Skin of body (tissue), 3 donors: ENCODE measurements at places on chromosomes 6 and 20.
A peak's percentile ranks its signal among the peaks of the same experiment; 100 is the strongest.

DNA sequence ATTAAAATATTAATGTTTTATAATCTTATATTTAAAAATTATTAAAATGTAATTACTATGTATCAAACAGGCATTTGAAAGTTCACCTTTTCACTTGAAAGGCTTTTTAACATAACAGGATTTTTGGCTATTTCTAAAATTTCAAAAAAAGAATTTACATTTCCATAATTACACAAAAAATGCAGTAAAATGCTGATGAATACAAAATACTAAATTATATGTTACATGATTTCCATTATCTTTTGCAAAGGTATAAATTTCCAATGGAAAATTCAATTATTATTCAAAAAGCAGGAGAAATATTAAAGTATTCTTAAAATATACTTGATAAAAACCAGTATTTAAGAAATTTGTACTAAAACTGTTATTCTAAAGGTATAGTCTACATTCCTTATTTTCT is 66.1 kb downstream of the PHIP start:
- DNase-seq: no peak

DNA sequence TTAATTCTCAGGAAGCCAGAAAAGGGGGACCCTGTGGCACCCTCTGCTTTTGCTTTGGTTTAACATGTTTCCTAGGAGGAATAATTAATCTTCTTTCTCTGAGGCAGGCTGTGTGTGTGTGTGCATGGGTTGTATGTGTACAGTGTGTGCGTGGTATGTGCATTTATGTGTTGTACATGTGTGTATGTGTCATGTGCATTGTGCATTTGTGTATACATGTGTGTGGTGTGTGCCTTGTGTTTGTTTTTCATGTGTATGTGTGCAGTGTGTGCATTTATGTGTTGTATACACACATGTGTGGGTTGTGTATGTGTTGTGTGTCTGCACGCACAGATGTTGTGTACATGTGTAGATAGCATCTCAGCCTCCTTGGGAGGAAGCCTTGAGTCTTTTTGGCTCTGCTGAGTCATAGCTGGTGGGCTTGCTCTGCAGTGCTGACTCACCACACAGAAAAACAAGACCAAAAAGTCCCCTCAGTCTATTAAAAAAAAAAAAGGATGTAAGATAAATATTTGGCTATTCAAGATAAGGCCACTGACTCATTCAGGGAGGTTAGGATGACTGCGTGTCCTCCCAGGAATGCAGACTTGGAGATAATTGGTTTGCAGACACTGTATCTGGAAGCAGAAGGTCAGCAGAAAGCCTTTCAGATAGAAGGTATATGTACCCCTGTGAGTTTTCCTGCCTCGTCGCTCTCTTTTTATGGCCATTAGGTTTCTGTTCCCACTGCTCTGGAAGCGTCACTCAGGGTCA is 58.6 kb downstream of the SYNJ2 start:
- no peak for DNase-seq

DNA sequence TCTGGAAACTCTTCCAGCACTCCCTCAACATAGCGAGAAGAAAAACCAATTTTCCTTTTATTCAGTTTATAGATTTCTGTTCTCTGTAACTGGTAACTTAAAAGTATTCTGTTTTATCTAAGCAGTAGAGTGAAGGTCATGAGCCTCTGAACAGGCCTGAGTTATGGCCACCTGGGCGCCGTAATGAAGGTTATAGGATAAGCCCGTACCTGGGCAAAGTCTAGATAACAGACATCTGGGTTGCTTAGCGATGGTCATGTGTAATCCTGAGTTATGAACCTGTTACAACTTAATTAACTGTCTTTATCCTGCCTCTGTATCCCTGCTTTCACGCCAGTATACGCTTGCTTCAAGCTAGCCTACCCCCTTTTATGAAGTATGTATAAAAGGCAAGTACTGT is 13.0 kb upstream of the FAM217A start:
- no peak for DNase-seq

GRCh38 chr20:44746367-44747165 is 901 bp downstream of the KCNK15 start:
- DNase-seq: no peak

GRCh38 chr6:131001111-131001736 is 61.8 kb downstream of the EPB41L2 start:
- peak; percentile 42 for DNase-seq

DNA sequence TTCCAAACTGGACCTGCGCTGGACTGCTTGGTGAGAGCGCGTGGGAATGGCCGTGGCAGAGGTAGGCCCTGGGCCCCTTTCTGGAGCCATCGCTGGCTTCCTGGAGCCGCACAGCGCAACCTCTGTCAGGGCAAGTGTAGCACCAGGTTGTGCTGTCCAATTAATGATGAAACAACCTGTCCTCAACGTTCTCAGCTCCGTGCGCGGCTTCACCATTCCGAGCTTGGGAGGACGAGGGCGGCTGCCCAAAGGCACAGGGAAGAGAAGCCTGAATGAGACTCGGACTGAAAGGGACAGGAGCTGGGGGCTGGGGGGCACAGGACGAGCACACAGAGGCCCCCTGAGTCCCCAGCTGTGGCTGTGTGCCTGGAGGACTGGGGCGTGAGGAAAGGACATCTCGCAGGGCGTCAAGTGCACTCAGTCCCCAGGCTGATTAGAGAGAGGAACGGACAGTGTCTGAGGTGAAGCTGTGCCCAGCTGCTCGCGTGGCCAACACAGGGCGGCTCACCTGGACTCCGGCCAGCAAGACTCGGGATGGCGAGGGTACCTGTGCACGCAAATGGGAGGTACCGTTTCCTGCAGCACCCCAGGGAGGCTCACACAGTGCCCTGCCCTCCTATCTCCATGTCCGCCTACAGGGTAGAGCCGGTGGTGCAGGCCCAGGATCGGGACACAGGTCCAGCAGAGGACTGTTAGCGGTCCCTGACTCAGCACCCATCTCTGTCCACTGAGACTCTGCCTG is 403.3 kb downstream of the TAF4 start:
- no peak for DNase-seq

GRCh38 chr6:74807674-74808073 is 398.2 kb downstream of the COL12A1 start:
- no peak for DNase-seq

DNA sequence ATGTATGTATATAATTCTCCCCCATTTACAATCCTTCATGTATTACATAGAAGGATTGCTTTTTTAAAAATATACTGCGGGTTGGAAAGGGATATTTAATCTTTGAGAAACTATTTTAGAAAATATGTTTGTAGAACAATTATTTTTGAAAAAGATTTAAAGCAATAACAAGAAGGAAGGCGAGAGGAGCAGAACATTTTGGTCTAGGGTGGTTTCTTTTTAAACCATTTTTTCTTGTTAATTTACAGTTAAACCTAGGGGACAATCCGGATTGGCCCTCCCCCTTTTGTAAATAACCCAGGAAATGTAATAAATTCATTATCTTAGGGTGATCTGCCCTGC is 3.6 kb downstream of the FOXC1 start:
- no peak for DNase-seq

DNA sequence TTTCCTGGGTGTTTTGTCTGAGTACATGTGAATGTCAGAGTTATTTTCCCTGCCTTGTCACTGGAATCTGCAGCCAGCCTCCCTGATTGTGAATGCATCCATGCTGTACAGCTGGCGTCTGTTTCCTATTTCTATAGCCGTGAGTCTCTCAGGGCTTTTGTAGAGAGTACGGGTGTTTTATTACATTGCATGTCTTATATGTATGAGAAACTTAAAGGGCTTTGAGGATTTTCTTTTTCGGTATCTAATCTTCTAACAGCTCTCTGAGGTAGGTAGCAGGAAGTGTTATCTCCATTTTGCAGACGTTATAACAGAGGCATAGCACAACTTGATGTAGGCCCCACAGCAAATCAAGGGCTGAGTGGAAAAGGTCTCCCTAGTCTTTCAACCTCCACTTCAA is 272.9 kb downstream of the PRL start:
- peak; percentile 48 for DNase-seq

DNA sequence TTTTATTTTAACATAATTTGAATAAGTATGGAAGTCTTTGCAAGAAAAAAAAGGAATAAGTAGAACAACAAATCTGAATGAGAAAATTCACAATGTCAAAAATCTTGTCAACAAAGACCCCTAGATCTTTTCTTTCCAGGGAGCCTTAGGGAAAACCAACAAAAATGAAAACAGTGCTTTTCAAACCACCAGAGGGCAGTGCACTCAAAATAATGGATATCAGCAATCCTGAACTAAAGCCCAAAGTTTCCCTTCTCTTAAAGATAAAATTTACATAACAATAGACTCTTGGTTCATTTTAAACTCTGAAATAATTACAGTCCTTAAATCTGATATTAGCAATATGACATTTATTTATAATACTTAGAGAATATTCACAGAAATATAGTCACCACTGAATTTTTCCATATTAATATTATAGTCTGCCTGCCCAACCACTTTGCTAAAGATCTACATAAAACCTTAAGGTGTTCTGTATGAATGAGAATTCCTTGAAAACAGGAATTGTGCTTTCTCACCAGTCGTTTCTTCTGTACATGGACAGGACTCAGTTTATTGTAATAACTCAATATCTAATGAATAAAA is 105.3 kb upstream of the BMP5 start:
- DNase-seq: no peak

DNA sequence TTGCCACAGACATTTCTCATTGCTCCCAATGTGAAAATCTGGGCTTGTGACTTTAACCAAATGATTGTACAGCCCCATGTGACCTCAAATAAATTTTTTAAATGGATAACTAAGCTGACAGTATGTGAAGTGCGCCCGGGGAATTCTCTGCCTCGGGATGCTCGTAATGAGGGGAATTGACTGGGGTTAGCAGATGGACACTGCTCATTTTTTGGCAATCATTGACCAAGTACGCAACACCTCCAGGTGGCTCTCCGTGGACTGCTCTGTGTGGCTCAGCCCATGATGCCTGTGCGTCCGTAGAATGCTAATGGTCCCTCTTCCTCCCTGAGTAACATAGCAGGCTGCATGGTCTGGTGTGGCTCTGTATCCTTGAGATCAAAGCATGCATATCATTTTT is 42.4 kb downstream of the FARS2 start:
- DNase-seq: no peak

- DNase-seq: no peak
These were observed 10.1 kb downstream of the FLOT1 start for GRCh38 chr6:30732237-30732943.

GRCh38 chr20:38290829-38291814 is 12.8 kb upstream of the BPI start:
- no peak for DNase-seq

GRCh38 chr20:57386762-57387161 is 4.4 kb upstream of the RBM38 start:
- DNase-seq: no peak

- peak; percentile 13 for DNase-seq
These were observed at the start of gene HLA-DPB1 for GRCh38 chr6:33075568-33076405. HLA-DPB1 (plus strand) TSS chr6:33075990; CDS start chr6:33076042, 52 bp downstream.

- no peak for DNase-seq
These were observed 24.5 kb downstream of the TENT5A start for GRCh38 chr6:81727876-81728517.

GRCh38 chr20:34472246-34472925 is 43.8 kb upstream of the DYNLRB1 start:
- DNase-seq: peak; percentile 76

GRCh38 chr6:19368511-19368910 is 468.7 kb upstream of the ID4 start:
- no peak for DNase-seq
